ENCODE measurements at places on chromosomes 12 and 14.
A peak's percentile ranks its signal among the peaks of the same experiment; 100 is the strongest.

DNA sequence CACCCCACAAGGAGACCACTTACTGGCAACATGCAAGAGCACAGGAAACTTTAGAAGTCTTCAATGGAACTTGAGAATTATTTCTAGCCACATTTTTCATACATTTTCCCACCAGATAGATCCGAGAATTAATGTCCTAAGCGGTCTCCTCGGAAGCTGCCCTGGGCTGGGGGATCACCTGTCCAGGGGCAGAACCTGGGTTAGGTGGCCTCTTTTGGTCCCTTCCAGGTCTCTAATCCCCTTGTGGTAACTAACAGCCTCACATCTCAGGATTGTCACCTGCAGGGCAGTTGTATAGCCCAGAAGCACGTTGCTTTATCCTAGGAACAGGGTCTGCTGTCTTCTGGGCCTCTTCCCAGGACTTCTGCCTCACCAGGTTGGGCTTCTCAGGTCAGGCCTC is 38.7 kb upstream of the PRMT8 start:
- no peak for DNase-seq

- DNase-seq = no peak
Observed at GRCh38 chr14:33946679-33947476, 4.0 kb downstream of the EGLN3 start.

GRCh38 chr14:24172261-24172860 is 481 bp downstream of the REC8 start:
- no peak for DNase-seq

DNA sequence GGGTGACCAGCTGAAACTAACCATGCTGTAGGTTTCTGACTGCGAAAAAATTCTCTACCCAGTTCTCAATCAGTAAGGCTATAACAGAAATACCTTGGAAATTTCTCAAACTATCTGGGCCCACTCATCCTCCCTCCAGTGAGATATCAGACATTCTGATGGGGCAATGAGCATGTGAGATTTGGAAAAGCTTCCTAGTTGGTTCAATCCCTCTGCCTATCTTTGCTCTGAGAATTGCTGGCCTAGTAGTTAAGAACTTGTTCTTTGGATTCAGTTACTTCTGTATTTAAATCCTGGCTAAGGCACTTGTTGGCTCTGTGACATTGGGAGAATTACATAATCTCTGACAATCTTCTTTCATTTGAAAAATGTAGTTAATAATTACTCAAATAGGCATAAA is 119.4 kb downstream of the SLC15A5 start:
- no peak for DNase-seq

DNA sequence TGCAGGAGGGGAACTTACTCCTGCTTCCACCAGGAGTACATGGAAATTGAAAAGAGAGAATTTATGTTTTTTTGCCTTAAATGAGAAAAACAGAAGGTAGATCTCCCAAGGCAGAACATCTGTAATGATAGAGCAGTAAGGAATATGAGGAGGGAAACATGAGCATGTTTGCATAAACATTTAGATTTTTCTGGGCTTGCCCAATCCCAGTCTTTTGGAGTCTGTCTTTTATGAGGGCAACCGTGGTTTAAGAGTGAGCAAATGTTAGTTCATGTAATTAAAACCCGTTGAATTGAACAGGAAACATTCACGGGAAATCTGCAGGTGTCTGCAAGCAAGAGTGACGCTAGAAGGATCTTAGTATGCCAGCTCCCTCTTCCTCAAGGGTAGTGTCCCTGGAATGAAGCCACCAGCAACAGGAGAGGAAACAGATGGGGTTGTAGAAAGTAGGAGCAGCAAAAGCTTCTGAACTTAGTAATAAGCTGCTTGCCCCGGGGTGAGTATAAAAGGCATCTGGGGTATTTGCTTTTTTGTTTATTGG is 79.3 kb downstream of the ARF6 start:
- DNase-seq = peak; percentile 44

DNA sequence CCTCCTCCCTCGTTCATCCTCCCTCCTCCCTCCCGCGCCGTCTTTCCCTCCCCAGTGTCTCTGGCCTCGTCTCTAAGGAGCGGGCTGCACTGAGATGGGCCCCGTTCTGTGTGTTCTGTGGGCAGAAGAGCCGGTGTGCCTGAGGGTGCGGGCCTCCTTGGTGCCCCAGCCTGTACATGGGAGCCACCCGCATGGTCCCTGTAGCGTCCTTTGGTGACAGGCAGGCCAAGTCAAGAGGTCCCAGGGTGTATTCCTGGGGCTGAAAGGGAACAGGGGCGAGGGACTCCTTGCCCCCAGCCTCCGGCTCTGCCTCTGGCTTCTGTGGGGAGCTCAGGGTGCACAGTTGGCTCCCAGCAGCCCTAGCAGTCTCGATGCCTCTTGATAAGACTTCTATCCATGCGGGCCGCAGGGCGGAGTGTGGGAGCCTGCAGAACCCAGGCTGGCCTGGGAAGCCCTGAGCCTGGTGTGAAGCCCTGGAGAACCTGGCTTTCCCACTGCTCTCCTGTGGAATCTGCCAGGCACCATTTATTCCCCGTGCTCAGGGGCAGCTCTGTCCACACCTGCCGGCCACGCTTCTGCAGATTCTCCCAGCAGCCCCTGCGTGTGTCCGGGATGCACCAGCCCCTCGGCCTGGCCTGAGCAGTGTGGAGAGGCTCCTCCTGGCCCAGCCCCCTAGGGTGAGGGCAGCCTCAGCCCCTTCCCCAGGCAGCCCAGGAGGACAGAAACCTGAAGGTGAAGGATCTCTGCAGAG is 181.3 kb downstream of the KIF26A start:
- no peak for DNase-seq

DNA sequence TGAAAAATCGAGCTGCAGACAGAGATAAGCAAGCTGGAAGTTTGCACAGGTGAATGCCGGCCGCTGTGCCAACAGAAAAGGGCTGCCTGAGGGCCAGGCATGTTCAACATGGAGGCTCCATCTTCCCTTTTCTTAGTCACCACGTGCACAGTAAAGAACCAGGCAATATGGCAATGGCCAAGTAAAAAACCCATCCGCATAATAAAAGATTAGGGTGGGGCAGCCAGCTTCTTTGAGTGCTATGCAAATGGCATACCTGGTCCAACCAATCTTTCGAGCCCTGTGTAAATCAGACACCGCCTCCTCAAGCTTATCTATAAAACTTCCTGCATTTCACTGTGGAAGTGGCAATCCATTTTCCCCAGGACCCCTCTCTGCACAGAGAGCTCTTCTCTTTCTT is 16.7 kb downstream of the PNP start:
- no peak for DNase-seq

DNA sequence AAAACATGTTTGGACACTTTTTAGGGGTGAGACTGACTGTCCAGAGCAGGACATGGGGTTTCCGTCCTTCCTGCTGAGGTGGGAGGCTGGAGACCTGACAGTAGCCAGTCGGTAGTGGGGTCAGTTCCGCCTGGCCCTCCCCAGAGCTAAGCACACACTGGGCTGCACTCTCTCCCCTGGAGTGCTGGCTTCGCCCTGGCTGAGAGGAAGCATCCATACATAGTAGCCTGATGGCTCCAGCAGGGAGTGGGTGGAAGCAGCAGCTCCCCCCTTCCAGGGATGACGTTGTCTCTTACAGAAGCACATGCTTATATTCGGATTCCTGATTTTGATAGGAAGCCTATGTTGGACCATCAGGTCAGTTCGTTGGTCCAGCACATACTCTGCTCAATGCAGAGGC is 40.4 kb downstream of the SFSWAP start:
- no peak for DNase-seq

DNA sequence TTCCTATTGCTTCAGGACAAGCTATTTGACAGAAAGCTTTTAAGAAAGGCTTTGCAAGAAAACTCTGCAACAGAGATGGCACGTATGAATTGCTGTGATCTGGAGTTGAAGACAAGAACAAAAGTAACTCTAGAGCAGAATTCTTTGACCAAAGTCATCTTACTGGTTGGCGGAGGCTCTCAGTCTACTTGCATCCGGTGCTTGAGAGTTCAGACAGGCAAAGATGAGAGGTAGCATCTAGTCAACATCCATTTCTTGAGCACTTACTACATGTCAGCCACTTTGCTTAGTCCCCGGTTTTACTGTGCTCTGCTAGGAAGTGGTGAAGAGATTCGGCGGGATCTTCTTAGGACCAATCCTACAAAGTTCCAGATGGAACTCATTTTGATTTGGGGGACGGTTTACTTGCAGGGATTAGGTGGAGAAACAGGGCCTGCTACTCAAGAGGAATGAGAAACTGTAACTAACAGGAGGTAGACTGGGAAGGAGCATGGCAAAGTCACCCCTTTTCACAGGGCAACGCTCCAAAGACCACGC is 404 bp upstream of the CCDC91 start:
- no peak for DNase-seq

DNA sequence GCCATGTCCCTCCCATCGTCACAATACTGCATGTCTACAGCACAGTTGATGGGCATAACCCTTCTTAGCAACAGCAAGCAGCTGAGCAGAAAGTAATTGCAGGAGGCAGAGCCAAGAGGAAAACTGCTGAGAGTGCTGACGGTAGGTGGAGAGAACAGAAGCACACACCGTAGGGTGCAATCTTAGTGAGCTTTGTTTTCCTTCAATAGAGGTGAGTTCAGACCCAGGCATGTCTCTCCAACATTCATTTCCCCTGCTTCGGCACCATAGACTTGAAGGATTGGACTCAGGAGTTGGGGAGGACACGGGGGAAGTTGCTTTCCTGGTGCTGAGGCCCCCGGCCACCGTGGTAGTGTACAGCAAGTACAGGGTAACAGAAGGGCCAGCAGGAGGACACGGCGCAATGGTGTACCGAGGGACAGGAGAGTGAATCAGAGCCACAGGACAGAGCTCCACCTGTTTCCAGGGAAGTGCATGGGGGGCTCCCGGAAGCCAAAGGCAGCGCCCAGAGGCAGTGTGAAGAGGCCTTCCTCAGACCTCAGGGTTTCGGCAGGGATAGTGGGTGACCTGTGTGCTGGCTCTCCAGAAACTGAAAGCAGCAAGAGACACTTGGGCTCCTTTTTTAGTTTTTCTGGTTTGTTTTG is 36.3 kb upstream of the SINHCAF start:
- no peak for DNase-seq

GRCh38 chr12:84069699-84070098 is 842.9 kb downstream of the SLC6A15 start:
- no peak for DNase-seq

GRCh38 chr14:20799892-20800544 is 2.6 kb downstream of the RNASE1 start:
- DNase-seq = no peak

- DNase-seq = no peak
Observed at GRCh38 chr14:96088911-96089310, 49.7 kb downstream of the C14orf132 start.

DNA sequence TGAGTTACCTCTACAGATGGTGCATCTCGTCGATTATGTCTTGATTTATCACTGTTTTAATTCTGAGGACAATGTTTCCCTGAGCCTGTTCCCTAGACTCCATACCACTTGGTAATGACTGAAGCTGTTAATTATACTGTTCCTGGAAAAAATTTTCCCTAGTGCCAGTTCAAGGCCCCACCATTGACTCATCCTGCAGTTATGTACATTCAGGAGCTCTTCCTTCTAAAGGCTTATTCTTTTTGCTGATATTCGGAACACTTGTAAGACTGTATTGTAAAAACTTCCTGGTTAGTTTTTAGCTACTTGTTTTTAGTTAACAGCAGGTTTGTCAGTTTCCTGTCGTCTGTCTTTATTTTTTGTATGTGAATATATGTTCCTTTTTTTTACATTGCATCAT is 30.4 kb upstream of the PPP2R5E start:
- DNase-seq = no peak

DNA sequence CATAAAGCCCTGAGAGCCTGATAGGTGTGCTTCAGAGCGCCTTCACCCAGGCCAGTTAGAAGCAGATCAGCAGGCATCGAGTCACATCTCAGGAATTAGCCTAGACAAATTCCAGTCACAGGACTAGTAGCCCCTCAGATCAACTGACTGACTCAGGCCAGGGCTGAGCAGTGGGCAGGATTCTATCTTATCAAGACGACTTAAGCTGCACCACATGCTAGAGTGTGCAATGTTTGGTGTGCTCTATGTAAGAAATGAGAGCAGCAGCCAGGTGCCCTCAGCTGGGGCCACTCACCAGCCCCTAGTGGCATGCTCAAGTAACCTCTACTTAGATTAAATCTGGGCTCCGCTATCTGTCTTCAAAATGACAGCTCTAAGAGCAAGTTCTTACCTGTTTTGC is 19.7 kb upstream of the NGB start:
- DNase-seq = no peak

DNA sequence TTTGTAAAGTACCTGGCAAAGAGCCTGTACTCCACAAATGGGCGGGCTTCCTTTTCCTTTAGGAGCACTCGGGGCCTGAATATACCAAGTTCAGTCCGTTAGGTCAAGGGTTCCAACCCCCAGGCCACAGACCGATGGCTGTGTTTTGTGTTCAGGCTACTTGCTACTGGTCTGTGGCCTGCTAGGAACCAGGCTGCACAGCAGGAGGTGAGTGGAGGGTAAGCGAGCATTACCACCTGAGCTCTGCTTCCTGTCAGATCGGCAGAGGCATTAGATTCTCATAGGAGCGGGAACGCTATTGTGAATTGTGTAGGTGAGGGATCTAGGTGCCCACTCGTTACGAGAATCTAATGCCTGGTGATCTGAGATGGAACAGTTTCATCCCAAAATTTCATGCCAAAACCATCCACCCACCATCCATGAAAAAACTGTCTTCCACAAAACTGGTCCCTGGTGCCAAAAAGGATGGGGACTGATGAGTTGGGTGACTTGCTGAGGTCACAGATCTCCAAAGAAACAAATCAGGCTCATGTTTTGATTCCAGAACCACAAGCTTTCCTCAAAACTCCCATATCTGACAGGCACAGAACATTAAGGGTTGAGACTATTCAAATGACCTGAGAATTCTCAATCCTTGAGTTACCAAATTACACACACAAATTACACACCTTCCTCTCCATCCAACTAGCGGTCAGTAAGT is 4.2 kb downstream of the CSRP2 start:
- no peak for DNase-seq

DNA sequence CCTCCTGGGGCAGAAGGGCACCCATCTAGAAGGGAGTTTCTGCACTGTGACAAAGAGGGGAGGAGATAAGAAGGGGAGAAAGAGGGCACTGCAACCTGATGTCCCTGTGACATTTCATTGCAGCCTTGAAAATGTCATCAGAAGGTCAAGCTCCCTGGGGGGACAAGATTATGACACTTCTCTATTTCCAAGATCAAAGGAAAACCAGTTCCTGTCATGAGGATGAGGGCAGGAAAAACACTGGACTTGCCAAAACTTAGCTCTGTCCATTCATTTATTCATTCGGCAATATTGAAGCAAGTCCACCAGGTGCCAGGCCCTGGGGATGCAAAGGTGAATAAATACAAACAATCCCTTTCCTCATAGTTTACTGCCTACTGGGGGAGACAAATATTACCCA is 138.4 kb upstream of the CDKN3 start:
- no peak for DNase-seq

- no peak for DNase-seq
Observed at GRCh38 chr12:91913124-91913523, 232.5 kb downstream of the BTG1 start.

DNA sequence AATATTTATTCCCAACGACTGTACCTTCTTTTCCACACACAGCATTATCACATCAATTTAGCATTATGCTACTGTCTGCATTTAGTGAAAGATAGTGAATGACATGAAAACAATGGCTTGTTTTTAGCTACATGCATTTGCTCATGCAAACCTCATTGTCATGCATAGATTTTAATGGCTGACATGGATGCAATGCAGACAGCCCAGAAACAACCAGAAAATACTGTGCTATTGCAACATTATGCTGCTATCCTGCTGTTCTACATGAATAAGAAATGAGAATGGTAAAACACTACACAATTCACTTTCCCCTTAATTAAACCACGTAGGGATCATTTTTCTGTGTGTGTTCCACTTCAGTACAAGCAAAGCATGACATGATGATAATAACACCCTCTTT is 90.8 kb downstream of the LIN7A start:
- DNase-seq = no peak

Measured in fibroblast of the conjunctiva (primary cell).